ENCODE measurements at places on chromosomes 6 and 20. TPM values are rescaled to one million over a fixed set of nuclear protein-coding genes. Genes with fewer than 3 reads are reported as not detected.
A peak's percentile ranks its signal among the peaks of the same experiment; 100 is the strongest.

Gene ARMH2
- not detected for total RNA-seq

DNA sequence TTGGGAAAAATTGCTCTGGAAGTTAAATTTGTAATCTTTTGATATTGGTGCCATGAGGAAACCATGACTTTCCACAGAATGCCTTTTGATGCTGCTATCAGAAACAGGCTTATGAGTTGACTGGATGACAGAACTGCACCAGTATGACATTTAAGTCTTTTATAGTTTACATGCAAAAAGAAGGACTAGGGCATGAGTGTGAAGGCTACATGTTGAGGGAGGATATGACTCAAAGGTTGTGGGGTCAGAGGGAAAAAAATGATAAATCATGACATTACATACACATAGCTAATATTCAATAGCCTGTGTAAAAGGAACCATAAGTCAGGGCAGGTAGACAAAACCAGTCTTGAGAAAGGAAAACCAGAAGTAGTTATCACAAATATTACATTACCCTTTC, 182.2 kb downstream of the COL12A1 start:
- no peak for DNase-seq

GRCh38 chr6:82761674-82762345, 303.8 kb downstream of the UBE3D start:
- peak; percentile 12 for DNase-seq

GRCh38 chr6:1747531-1747930, 137.8 kb downstream of the FOXC1 start:
- DNase-seq, result no peak

GRCh38 chr6:30847421-30847970, 36.8 kb upstream of the DDR1 start:
- DNase-seq, result no peak
